ENCODE measurements at places on chromosomes 6 and 20. TPM values are rescaled to one million over a fixed set of nuclear protein-coding genes. Genes with fewer than 3 reads are reported as not detected.
A peak's percentile ranks its signal among the peaks of the same experiment; 100 is the strongest.

The FRMD1 gene
- total RNA-seq = 0.17 TPM

DNA sequence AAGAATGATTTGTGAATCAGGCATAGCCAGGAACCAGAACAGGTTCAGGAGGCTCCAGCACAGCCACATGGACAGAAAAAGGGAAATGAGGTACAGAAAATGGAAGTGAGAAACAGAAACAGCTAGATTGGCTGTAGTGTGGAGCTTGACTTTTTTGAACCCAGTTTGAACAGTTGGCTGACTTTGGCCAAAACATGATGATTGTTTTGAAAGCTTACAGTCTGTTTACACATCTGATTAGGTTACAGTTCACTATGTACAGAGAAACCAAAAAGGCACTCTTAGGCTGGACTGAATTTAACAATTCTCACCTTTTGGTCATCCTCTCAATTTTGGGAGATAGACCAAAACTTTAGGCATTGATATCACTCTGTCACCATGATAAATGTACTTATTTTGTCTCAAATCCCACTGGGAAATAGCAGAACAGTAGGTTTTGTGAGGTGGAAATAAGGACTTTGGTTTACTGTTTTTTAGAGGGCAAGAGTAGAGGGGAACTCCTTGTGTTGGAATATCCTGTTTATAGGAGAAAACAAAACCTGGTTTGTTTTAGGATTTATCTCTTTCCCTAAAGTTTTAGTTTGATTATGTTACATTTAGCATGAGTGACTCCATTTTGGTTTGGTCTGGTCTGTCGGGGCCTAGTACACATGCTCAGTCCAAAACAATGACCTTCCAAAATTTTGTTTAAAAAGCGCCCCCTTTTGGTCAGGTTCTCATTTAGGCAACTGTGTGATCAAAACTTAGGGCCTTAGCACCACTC, 123.1 kb downstream of the OLIG3 start:
- no peaks in the 10 kb centered on the region for H3K4me1 ChIP-seq
- no peak for DNase-seq
- H3K36me3 ChIP-seq = no peaks in the 10 kb centered on the region

The SNAP91 gene
- total RNA-seq = not detected

DNA sequence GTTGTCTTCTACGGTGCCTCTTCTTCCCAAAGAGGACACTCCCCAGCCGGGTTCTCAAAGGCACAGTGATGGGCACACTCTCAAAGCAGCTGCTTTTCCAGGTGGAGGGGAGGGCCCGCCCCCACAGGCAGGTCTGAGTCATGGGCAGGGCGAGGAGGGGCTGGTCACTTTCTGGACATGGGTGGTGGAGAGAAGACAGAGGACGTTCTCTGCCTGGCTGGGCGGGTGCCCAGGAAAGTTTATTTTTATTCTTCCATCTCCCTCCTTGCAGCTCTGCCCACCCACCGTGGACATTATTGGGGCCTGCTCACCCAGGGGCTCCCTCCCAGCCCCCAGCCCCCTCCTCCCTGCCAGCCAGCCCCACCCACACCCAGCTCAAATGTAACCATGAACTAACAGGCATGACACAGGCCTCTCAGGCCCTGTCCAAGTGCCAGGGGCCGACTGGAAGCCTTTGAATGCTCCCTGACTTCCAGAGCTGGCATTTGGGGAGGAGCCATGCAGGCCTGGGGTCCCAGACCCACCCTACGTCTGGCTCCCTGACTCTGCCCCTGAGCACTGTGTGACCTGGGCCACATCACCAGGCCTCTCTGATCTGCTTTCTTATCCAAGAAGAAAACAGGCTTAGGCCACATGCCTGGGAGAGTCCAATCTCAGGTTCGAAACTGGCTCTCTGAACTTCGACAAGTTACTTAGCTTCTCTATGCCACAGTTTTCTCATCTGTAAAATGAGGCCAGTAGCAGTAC, 8.0 kb downstream of the TGM2 start:
- H3K27me3 ChIP-seq = no peaks in the 10 kb centered on the region
- no peak overlapping the region for H3K4me3 ChIP-seq
- peaks cover 70% of the 10 kb centered on the region for H3K36me3 ChIP-seq

DNA sequence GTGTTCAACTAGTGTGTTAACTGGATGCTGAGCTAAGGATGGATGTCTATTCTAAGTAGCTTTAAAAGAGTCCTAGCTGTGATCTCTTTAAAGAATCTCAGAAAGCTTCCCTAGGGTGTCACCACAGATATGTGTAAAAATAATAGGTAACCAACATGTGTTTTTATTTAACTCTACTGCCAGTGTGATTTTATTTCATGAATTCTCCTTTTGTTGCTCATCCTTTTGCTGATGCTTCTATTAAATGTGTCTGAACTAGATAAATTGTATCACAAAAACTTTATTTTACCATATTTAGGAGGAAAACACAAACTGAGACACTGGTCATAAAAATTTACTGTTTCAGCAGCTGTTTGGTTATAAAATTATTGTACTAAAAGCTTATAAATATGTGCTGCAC, 809.4 kb upstream of the CITED2 start:
- no peak overlapping the region for H3K4me3 ChIP-seq
- H3K4me1 ChIP-seq = no peaks in the 10 kb centered on the region
- no peak overlapping the region for H3K27ac ChIP-seq
- H3K27me3 ChIP-seq = no peaks in the 10 kb centered on the region
- no peak for DNase-seq
- H3K36me3 ChIP-seq = no peaks in the 10 kb centered on the region

- no peak overlapping the region for H3K27ac ChIP-seq
- DNase-seq = no peak
- H3K27me3 ChIP-seq = no peaks in the 10 kb centered on the region
- H3K36me3 ChIP-seq = no peaks in the 10 kb centered on the region
Measured at GRCh38 chr6:1129131-1129530, 182.8 kb upstream of the FOXQ1 start.

The HMGN3 gene
- 29.2 TPM for total RNA-seq

The PLAGL2 gene
- total RNA-seq = 6.7 TPM

DNA sequence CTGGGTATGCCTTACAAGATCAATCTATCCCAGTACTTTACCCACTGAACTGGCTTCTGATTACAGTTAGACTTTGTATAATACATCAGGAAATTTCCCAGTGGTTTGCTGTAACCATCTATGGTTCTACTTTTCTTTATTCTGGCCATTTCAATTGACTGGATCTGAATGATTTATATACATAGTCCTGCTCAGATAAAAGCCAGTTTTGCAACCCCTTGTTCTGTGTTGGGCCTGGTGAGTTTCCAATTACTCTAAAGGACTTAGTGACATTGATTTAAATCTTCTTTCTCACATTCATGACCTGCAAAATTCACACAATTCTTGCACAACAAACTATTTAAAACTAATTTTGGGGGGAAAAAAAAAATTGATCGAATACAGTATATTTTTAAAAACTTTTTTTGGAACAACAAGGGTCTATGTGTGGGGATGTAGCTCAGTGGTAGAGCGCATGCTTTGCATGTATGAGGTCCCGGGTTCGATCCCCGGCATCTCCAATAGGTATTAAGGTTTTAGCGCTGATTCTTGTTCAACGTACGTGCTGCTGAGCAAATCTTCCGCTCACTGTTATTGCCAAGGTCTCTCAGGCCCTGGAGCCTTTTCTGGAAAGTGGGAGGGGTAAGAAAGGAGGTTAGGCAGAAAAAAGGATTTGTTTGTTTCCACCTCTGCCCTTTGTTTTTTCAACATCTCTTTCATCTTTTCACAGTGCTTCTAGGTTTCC, 117.5 kb downstream of the GPX5 start:
- H3K4me1 ChIP-seq = no peaks in the 10 kb centered on the region
- no peak overlapping the region for H3K27ac ChIP-seq
- no peaks in the 10 kb centered on the region for H3K27me3 ChIP-seq
- no peaks in the 10 kb centered on the region for H3K36me3 ChIP-seq
- no peak for DNase-seq

DNA sequence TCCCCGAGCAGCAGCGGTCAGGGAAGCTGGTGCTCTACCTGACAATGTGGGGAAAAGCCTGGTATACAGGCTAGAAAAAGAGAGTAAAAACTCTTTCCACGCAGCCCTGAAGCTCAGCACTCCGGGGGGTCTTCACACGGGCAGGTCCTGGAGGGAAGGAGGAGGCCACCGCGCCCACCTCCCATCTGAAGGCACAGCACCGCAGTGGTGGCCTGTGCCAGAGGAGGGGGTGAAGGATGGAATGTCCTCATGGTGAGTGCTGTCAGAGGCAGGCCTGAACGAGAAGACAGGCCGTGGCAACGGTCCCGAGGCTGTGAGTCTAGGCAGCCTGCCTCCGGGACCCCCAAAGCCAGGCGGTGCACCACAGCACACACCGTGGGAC, 5.8 kb downstream of the SLC2A4RG start:
- H3K4me3 ChIP-seq = no peak overlapping the region
- H3K4me1 ChIP-seq = peaks cover 8% of the 10 kb centered on the region
- DNase-seq = peak; percentile 18
- H3K36me3 ChIP-seq = peaks cover 25% of the 10 kb centered on the region
- H3K27ac ChIP-seq = no peak overlapping the region
- H3K27me3 ChIP-seq = no peaks in the 10 kb centered on the region

DNA sequence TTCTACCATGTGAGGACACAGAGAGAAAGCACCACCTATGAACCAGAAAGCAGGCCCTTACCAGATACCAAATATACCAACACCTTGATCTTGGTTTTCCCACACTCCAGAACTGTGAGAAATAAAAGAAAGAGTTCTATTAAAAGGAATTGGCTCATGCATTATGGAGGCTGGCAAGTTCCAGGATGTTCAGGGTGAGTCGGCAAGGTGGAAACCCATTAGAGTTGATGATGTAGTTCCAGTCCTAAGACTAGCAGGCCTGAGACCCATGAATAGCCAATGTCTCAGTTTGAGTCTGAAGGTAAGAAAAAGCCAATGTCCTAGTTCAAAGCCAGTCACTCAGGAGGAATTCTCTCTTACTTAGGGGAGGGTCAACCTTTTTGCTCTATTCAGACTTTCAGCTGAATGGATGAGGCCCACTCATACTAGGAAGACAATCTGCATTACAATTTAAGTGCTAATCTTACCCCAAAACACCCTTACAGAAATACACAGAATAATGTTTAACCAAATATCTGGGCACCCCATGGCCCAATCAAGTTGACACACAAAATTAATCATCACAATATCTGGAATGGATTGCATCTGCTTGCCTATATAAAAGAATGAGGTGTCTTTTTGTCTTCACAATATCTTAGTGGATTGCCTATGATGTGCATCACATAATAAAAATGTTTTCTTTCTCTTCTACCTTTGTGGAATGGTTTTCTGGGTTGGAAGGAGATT, 5.5 kb upstream of the TAAR1 start:
- no peaks in the 10 kb centered on the region for H3K27me3 ChIP-seq
- H3K36me3 ChIP-seq = no peaks in the 10 kb centered on the region
- no peak overlapping the region for H3K4me3 ChIP-seq
- no peak overlapping the region for H3K27ac ChIP-seq
- no peaks in the 10 kb centered on the region for H3K4me1 ChIP-seq

The HMGN4 gene
- 29.7 TPM for total RNA-seq

Measured in psoas muscle (tissue), 8 donors.